ENCODE measurements at places on chromosomes 2 and 18.

DNA sequence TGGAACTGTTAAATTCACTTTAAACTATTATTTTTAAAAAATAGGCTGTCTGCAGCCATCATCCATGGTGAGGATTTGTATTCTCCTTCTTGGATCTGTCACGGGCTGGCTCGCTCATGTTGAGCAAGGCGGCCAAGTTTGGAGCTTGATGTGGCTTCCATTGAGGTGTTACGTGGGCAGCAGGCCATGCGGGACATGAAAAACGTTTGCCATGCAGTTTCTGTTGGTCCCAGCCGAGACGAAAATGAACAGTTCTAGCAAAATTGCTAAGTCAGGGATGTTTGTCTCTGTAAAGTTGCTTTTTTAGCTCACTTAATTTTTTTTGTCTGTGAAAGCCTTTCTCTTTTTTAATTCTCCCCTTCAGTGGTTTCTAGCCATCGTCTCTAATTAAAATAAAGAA lies 70.2 kb upstream of the MGAT5 start:
- DNase-seq: no peak

- peak; percentile 82 for DNase-seq
These were observed 45.9 kb upstream of the REG3G start for GRCh38 chr2:78979380-78980151.

GRCh38 chr18:12599966-12600365 lies 57.9 kb downstream of the SPIRE1 start:
- no peak for DNase-seq

DNA sequence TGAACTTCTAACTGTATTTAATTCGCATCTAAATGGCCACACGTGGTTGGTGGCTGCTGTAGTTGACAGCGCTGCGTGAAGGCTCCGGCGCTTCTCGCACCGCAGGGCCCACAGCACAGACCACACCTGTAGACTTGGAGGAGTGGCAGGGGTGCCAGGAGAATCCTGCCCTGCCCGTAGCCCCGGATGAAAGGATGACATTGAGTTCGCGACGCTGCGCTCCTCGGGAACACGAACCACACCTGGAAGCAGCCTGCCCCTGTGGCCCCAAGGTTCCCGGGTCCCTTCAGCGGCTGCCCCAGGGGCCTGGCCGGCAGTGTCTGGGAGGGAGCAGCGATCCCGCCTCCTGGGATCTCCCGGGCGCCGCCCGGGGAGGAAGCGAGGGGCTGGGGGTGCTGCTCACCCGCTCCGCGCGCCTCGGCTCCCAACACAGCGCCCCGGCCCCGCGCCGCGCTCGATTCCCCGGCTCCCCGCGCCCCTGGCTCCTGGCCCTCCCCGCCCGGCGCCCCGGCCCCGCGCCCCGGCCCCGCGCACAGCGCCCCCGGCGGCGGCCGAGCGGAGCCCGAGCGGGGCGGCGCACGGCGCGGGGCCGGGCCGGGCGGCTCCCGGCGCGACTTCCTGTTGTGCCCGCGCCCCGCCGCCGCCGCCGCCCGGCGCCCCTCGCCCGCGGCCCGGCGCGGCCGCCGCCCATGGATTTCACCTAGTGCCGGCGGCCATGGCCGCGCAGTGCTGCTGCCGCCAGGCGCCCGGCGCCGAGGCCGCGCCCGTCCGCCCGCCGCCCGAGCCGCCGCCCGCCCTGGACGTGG lies at the start of gene RNPEPL1:
RNPEPL1 (plus strand) TSS at position 613 of the 806 bp plus-strand sequence; CDS start at position 716, 103 bp downstream.
- peak; percentile 77 for DNase-seq

DNA sequence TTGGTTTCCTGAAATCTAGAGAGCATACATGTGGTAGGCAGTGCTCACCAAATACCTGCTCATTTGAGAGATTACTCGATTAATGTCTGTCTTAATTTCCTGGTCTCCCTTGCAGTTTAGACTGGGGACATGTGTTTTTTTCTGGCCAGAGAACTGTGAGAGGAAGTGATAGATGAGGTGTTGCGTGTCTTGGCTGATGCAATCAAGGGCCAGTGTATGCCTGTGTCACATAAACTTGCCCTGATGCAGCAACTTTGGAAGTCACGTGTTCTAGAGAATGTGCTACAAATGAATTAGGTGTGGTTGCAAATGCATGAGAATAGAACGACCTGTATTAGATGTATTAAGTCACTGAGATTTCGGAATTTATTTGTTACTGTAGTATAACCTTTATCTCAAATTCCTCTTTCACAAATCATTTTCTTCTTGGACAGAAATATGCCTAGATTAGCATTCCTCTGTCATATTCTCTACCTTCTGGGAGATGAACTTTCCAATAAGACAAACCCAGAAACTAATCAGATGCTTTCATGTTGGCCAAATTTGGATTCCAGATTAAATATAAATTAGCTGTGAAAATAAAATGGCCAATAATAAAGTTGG lies 9.9 kb upstream of the IL1A start:
- no peak for DNase-seq

DNA sequence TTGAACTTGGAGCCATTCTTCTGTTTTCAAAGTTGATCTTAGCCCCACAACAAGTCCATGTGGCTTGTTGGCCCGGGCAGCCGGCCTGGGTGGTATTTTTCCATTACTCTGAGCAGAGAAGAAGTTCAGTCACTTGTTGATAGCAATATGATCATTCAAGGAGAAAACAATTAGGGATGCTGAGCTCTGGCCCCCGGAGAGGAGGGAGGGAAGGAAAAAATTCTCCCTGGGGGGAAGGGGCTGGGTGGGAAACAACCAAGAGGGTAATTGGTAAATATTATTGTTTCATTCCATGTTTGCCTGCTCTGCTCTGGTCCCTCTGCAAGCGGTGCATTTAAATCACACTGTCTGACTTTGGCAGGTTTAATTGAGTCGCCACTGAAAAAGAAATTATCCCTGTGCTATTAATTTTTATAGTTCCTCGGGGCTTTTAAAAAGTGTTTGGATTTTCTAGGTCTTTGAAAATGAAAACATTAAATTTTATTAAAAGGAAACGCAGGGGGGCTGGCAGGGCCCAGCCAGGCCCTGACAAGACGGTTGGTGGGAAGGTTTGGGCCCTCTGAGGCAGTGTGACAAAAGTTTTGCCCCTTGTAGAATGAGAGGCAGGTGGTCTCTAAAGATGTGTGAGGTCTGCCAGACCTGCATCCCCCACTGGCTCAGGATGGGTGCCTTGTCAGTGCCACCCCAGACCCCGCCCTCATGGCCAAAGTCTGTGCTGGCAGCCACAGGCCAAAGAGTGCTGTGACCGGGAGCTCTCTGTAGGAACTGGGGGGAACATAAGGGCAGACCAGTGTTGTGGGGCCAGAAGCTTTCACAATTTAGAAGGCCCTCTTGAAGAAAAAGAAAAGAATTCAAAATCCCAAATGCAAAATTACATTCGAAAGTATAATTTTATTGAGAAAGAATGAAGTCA lies 52.5 kb upstream of the SLC14A2 start:
- peak; percentile 72 for DNase-seq

DNA sequence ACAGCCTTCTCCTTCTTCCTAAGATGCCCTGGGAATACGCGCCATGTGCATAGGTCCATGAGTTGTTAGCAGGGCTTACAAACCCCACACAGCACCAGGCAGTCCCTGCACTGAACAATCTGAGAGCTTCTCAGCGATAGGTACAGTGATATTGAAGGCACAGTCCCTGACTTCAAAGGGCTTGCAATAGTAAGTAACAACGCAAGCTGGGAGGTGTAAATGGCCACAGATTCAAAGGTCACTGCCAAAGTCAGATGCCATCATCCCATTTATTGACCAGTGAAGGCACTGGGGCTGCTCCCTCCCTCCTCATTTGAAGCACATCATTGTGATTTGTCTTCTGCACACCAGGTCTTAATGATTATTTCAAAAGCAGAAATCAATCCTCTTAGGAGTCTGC lies 541 bp upstream of the SCYGR3 start:
- no peak for DNase-seq

DNA sequence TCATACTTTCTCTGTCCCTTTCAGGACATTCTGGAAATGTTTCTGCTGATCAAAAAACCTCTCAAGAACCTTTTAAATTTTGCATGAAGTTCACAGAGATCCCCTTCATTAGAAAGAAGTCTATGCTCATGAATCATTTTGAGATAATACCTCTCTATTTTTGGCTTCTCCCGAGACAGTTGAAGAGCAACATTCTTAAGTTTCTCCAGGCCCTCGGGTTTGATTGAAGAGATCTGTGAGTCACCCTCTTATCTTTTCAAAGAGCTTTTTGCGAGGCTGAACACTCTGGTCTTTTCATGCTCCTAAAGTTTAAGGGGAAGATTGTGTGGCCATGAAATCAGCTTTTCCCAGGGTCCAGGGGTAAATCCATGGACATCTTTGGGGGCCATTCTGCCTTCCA lies 354.2 kb downstream of the FBXO15 start:
- no peak for DNase-seq

DNA sequence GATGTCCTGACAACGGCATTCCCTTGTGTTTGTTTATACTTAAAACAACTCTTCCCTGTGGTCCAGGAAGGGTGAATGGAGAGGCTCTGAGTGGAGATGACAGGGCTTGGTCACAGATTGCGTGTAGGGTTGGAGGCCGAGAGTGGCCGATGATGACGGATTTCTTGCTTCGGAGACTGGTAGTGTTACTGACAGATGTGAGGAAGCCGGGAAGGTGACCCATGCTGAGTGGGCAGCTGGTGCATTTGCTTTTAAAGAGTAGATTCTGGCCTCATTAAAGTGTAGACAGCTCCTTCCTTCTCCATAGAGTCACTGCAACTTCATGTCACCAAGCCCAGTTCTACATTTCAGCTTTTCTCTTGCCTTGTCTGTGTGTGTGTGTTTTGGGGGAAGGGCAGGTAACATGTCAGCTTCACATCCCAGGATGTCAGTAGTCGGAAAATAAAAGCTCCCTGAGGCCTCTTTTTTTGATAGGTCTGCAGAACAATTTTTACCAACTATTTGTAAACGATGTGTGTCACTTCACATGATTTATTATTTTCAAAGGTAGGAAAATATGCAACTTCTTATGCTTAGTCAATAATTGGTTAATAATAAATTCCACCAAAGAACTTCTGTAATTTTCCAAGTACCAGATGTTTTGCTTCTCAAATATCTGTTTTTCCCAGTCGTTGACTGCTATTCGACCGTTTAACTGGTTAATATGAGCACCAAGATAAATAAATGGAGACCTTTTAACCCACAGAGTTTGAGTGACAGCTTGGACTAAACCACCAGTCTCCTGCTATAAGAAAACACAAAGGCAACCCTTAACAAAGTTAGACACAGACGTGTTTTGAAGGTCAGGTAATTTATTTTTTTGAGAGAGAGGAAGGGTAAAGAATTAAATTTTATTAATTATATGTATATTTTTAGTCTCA lies 436.9 kb downstream of the SLC4A3 start:
- DNase-seq: peak; percentile 42

GRCh38 chr2:23497063-23497462 lies 112.1 kb downstream of the KLHL29 start:
- DNase-seq: no peak

GRCh38 chr2:105455488-105456003 lies 56.7 kb upstream of the FHL2 start:
- no peak for DNase-seq

- DNase-seq: no peak
These were observed 18.0 kb downstream of the MAL start for GRCh38 chr2:95043300-95044093.

- no peak for DNase-seq
These were observed 36.0 kb downstream of the CTIF start for GRCh38 chr18:48574667-48575300.

DNA sequence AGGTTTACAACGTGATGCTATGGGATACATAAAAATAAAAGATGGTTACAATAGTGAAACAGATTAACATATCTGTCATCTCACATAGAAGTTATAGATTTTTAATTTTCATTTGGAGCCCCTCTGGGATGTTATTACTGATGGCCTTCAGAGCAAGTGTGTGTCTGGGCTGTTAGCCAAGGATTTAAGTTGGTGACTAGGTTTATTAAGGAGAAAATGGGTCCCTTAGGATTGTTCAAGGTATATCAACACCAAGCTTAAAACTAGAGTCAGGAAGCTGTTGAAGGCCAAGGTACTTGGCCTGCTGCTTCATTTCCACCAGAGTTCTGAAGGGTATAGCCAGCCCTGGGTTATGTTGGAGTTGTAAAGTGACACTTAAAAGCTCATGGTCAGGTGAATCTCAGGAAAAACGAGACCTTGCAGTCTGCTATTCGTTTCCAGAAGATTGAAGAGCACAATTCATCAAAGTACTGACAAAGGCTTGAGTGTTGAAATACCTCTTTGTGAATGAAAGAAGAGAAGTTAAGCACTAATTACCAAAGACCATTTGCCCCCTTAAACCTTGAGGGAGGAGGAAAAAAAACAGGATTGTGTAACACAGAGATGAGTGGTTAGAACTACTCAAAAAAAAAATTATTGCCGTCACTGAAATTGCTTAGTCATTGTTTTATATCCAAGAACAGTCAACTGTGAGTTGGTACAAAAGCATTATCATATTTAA lies 48.4 kb downstream of the MAP2 start:
- no peak for DNase-seq

GRCh38 chr2:979069-979928 lies 28.6 kb downstream of the SNTG2 start:
- no peak for DNase-seq

GRCh38 chr2:230942920-230943896 lies 18.2 kb upstream of the GPR55 start:
- no peak for DNase-seq

GRCh38 chr2:38228753-38229152 lies 148.3 kb downstream of the ATL2 start:
- DNase-seq: no peak

DNA sequence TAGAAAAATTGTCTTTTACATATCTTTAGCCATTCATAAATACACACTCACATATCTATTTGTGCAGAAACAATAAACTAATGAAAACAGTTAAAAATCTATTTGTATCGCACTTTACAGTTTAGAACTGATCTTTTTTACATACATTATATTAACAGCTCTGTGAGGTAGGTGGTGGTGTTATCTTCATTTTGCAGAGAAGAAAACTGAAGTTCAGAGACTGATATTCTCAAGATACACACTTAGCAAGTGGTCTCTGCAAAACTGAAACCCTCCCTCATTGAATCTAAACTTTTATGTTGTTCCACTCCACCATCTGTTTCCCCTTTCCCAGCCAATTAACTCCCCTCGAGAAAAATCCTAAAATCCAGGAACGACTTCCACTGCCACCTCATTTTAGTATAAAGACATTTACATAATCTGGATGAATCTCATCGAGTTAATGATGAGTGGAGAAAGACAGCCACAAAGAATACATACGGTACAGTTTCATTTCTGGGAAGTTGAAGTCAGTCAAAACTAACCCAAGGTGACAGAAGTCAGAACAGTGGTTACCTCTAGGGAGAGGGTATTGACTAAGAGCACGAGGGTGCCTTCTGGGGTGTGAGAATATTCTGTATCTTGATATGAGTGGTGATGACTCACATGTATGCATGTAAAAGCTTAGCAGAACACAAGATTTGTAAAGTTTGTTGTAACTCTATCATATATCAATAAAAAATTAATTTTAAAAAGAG lies 524.2 kb upstream of the TCF4 start:
- DNase-seq: no peak

- no peak for DNase-seq
These were observed 81.5 kb upstream of the EML6 start for GRCh38 chr2:54641988-54642387.

Data from kidney (tissue), 22 donors.